Activated T-helper 9 cell treated with anti-CD3 and anti-CD28 coated beads, Interleukin-2, amount 50 U/mL, for 16 hours (primary cell): ENCODE measurements at places on chromosomes 3 and 15.

GRCh38 chr3:86673991-86674390 lies 317.0 kb downstream of the VGLL3 start:
- DNase-seq, result no peak

DNA sequence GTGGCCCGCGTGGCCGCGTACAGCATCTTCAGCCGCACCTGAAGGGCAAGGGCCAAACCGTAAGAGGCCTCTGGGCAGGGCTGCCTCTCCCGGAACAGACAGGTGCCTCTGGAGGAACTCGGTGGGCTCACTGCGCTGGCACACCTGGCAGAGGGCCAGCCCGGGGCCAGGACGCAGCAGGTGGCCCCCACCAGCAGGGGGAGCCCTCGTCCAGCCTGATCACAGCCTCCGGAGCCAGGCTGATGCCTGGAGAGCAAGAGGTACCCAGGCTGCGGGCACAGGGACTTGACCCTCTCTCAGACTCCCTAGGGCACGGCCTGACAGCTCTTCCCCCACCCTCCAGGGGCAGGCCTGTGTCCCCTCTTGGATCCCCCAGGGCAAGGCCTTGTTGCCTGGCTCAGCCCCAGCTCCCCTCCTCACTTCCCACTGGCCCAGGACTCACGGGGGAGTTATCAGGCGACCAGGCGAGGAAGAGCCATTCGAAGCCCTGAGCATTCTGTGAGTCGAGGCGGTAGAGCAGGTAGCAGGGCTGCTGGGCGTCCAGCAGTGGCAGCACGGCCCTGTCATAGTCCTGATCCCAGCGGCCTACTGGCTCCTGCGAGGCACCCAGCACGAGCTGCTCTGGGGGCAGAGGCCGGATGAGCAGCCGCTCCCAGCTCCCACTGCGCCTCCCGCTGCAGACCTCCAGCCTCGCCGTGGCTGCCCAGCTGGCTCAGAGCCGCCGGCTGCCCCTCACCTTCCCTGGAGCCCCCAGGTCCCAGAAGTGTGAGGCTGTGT lies 6.2 kb upstream of the TLR9 start:
- peak; percentile 85 for DNase-seq

DNA sequence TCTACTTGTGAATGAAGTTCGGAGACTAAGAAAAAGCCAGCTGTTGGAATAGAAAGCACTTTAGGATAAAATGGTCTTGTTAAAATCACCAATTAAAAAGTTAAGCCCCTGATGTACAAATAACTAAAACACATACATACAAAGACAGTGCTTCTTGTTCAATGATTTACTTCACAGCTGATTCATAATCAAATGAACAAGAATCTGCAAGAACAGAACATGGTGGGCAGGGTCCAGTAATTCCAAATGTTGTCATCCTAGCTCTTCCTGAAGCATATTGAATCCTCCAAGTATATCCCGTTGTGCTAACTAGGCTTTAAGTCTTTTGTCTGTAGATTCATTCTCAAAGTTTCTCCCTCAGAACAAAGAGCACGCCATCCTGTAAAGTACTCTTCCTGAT lies 24.5 kb downstream of the NIT2 start:
- DNase-seq, result no peak

GRCh38 chr3:11287404-11287803 lies 15.2 kb downstream of the ATG7 start:
- DNase-seq, result no peak

GRCh38 chr15:48828906-48829305 lies 18.0 kb upstream of the CEP152 start:
- DNase-seq, result no peak

- no peak for DNase-seq
These were observed 119.5 kb upstream of the MDFIC2 start for GRCh38 chr3:70431911-70432310.

- no peak for DNase-seq
These were observed 307.3 kb downstream of the ZIC4 start for GRCh38 chr3:147099076-147099475.

DNA sequence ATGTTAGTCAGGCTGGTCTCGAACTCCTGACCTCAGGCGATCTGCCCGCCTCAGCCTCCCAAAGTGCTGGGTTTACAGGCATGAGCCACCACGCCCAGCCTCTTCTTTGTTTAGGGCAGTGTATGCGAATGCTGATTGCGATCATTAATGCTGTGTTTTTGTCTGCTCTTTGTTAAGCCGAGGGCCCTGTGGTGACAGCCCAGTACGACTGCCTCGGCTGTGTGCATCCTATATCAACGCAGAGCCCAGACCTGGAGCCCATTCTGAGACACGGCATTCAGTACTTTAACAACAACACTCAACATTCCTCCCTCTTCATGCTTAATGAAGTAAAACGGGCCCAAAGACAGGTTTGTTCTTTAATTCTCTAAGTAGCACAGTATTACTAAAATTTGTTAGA lies 7.8 kb downstream of the KNG1 start:
- no peak for DNase-seq
